ENCODE measurements at places on chromosomes 3 and 15. TPM values are rescaled to one million over a fixed set of nuclear protein-coding genes. Genes with fewer than 3 reads are reported as not detected.

HDAC11 gene
- total RNA-seq: 17.4 TPM

DUOXA2 gene
- not detected for total RNA-seq

SCAMP5 gene
- 4.7 TPM for total RNA-seq

NANOGP8 gene
- not detected for total RNA-seq
